Fibroblast of skin of right quadriceps (primary cell): ENCODE measurements at places on chromosomes 3 and 15.
A peak's percentile ranks its signal among the peaks of the same experiment; 100 is the strongest.

DNA sequence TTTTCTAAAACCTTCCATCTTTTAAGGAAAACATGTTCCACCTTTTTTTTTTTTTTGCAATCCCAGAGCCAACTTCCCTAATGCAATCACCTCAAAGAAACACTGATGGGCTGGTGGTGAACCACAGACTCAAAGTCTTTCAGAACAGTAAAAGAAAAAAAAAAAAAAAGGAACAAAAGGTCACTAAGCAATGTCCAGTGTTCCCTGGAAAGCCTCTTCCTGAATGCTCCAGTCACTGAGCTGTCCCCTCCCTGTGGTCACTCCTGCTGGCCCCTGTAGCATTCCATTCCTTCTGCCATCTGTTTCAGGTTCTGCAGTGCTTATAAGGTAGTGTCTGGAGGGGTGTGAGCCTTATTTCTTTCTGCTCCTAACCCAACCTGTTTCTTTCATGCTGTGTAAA, 53.3 kb downstream of the AAGAB start:
- DNase-seq, result no peak

DNA sequence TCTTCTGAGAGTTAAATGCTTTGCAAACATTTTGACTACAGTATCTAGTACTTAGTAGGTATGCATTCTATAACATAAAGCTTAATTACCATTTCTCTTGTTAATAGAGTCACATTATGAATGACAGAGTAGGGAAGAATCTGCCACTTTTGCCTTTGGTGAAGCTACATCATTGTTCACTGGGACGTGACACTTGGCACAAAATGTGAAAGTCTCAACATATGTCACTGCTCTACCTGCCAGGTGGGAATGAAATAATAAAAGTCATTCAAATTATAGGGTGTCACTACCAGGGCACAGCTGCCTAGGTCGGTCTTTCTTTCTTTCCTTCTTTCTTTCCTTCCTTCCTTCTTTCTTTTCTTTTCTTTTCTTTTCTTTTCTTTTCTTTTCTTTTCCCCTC, 17.6 kb downstream of the GPR87 start:
- no peak for DNase-seq

DNA sequence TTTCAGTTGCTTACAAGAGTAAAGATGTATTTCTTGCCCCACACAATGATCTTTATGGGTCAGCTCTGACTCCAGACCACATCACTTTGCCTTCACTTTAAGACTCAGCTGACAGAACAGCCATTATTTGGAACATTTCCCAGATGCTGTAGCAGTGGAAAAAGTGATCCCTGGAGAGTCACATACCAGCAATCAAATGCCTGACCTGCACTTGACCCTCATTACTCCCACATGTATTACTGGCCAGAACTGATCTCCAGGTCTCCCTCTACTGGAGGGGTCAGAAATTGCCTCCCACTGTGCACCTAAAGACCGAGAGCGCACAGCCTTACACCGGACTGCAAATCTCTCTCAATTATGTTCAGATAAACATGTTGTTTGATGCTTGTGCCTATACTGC, 88.6 kb upstream of the ZNF385D start:
- peak; percentile 89 for DNase-seq

DNA sequence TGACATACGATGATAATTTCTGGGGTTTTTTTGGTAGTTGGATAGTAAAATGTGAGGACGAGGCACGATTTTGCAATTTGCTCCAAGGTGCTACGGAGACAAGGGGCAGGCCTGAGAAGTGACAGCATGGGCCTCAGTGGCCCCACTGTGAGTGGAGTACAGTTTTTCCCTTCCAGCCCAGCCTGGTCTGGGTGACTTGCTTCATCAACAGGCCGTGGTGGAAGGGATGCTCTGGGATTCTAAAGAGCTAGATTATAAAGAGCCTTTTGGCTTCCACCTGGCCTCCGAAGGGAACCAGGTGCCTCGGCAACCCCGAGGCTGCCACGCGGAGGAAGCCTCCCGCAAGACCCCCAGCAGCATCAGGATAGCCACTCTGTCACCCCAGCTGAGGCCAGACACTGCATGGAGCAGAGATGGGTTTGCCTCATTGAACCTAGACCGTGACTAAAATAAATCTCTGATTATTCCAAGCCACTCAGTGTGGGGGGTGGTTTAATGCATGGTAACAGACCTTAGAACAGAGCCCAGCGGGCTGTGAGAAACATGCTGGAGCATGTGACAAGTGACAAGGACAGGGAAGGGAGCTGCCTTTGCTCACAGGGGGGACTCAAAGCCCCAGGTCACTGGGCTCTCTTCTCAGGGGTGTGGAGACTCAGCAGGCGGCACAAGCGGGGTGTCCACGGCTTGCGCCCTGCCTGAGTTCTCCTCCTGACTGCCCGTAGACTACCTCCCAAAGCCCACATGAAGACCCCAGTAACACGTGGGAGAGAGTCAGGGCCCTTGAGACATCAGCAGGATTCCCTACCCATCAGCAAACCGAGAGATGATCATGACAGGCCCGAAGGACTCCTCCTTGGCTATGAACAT, 22.6 kb upstream of the SLC41A3 start:
- no peak for DNase-seq

GRCh38 chr3:38124324-38125122, 12.4 kb downstream of the ACAA1 start:
- DNase-seq, result no peak

DNA sequence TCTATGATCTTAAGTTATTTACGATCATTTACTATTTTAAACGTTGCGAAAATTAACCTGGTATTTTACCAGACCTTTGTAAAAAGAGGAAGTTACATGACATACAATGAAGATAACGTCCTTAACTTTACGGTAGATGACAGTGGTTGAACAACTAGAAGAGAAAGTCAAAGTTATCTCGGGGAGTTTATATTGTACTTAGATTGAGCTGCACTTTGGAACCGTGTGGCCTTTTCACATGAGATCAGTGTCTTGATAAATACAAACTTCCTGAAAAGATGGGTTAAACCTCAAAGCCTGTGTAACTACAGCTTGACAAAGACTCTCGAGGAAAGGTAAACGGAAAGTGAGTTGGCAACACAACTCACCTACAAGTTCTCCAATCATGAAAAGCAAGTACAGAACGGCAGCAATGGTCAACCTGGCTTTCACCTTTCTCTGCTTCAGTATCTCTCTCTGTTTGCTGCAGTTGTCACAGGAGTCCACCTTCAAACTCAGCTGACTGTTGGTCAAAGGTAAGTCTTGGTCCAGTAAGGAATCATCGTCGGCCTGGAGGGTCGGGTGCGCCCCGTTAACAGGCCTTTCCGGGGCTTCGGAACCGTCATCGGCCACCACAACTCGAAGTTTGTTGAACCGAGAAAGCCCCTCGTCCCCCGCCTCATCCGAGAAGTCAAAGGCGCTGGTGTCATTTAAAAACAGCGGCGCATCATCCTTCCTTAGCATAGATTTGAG, 793 bp downstream of the SLC30A4 start:
- DNase-seq, result no peak

- peak; percentile 74 for DNase-seq
Observed at GRCh38 chr3:142586803-142587406, 8.4 kb upstream of the ATR start.

DNA sequence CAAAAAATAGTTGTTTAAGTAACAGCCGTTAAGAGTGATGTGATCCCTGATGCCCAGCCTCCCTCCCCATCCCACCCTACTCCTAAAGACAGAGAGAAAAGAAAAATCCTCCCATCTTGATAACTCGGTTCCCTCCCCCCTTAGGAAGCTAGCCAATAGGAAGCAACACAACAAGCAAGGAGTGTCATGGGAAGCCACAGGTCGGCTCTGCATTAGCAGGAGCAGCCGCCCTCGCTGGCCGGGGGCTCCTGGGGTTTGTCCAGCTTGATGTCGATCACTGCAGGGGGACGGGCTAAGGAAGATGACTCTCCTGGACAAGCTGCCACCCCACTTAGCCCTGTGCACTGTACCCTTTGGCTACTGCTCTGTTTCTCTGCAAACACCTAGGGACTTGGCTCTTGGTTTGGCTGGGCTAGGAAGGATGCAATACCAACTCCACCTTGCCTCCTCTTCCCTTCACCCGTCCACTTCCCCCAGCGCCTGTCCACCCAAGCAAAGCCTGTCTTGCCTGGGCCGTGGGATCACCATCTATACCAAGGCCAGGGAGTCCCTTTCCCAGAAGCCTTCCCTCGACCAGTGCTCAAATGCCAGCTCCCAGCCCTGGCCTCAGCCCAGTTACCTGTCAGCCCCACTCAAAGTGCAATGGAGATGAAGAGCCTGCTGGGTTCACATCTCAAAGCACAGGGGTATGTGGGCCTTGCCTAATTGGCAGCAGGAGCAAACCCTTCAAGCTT, 23.1 kb downstream of the SRPRB start:
- DNase-seq, result no peak

- no peak for DNase-seq
Observed at GRCh38 chr3:190983875-190984274, 121.4 kb upstream of the GMNC start.

DNA sequence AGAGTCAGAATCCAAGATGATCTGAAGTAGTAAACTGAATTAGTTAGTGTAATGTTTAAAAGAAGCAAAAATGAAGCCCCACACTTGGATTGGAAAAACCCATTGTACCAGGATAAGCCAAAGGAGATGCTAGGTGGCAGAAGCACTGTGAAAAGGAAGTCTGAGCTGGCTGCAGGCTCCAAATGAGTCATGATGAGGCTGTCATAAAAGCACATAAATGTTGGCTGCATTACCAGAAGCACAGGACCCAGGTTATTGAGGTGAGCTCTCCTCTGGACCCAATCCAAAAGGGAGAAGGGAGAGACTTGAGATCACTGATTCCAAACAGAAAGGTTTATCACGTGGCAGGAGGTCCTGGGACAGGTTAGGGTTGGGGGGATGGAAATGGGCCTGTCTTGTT, 3.2 kb upstream of the ACAN start:
- peak; percentile 60 for DNase-seq

GRCh38 chr15:67771189-67771800, 54.0 kb upstream of the SKOR1 start:
- no peak for DNase-seq

- no peak for DNase-seq
Observed at GRCh38 chr3:46399557-46399956, 7.3 kb downstream of the CCR5AS start.

DNA sequence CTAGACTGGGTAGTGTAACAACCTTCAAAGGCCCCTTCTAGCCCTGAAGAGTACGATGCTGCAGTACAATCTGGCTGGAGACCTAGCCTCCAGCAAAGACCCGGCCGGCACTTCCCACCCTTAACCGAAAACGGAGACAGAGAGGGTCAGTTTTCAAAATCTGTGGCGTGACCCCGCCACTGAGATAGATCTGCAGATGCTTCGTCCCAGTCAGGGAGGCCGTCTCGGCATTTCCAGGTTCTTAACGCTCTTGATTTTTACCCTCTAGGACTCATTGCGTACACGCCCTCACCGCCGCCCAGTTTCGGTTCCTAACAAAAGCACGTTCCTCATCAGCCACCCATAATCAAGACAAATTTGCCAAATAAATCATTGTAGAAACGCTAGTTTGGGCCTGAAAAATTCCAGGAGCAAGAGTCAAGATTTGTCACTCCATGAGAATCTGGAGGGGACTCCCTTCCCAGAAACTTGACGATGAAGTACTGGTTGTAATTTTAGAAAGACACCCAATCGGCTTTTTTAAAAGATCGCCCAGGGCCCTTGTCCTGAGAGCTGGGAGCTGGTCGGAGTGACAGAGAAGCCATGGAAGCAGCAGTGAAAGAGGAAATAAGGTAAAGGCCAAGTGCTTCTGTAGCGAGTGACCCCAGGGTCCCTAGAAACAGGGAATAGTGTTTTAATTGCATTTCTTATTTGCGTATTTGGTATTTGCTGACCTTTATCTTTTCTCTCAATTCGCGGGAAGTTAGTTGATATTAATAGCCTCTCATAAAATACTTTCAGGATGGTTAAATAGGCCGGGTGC, 868 bp upstream of the TMEM87A start:
- DNase-seq, result peak; percentile 80

GRCh38 chr15:41483115-41483514, 10.6 kb upstream of the ITPKA start:
- DNase-seq, result no peak

DNA sequence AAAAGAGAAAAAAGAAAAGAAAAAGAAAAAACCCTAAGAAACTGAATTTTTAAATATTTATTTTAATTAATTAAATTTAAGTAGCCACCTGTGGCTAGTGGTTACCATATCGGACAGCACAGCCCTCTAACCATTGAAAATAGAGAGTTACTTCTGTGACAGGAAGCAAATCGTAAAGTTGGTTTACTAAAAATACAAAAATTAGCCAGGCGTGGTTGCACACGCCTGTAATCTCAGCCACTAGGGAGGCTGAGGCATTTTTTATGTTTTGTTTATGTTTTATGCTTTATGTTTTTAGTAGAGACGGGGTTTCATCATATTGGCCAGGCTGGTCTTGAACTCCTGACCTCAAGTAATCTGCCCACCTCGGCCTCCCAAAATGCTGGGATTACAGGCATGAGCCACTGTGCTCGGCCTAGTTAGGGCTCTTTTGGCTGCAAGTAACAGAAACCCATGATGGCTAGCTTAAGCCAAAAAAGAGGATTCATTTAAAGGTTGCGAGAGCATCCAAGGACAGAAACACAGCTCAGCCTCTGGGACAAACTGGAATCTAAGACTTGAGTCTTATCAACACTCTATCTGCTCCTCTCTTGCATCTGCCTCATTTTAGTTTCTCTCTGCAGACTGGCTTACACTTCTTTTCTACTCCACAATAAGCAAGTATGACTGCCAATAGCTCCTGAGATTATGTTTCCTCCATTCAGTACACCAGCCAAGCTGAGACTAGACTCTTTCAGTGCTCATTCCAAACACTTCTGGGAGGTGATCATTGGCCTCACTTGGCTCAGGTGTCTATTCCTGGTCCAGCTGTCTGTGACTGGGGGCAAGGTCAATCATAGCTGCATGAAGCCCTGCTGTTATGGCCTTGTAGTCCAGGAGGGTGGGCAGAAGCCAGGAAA, 6.8 kb upstream of the SKIL start:
- DNase-seq, result no peak

DNA sequence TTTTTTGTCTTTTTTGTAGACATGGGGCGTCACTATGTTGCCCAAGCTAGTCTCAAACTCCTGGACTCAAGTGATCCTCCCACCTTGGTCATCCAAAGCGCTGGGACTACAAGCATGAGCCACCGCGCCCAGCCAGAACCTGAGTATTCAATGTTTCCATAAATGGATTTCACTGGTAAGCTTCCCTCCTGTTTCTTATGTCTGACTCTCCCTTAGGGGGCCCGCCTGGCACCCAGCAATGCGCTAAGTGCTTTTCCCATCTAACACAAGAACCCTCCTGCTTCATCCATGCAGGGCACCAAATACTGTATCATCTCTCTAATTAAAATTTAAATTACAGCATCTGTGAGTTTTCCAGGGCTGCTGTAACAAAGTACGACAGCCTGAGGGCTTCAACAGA, 44.9 kb downstream of the KLF15 start:
- no peak for DNase-seq

GRCh38 chr3:4501437-4501836, 8.3 kb downstream of the ITPR1 start:
- DNase-seq, result no peak

GRCh38 chr3:170049146-170050000, 11.6 kb downstream of the GPR160 start:
- no peak for DNase-seq

GRCh38 chr15:88699861-88700260, 61.0 kb downstream of the ISG20 start:
- DNase-seq, result no peak
